Effector memory CD4-positive, alpha-beta T cell (primary cell): ENCODE measurements at places on chromosomes 4 and X.

GRCh38 chrX:72003811-72004750 lies 93.4 kb downstream of the NHSL2 start:
- no peak for DNase-seq

DNA sequence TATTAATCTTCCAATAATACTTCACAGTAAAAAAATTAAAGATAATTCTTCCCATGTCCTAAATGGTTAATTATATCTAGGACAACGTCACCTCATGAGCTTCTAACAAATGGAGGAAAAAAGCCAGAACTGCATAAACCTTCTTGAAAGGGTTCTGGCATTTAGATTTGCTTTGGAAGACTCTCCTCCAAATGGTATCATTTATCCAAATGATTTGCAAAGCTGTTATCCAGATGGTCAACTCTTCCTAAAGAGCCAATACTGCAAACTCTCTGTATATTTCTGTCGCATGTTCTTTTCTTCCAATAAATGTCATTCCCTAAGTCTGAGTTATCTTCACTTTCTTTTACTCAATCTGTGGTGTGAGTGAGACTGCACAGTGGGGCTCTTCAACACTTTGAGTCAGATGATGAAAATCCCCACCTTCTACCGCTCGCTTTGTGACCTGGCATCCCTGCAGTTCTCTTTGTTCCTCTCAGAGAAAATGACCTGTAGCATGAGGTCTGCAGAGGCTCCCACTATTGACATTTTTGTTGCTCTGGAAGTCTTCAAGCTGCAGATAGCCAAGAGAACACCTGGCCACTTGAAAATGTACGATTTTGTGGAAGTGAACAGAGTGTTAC lies 52.9 kb downstream of the TMEM150C start:
- no peak for DNase-seq

DNA sequence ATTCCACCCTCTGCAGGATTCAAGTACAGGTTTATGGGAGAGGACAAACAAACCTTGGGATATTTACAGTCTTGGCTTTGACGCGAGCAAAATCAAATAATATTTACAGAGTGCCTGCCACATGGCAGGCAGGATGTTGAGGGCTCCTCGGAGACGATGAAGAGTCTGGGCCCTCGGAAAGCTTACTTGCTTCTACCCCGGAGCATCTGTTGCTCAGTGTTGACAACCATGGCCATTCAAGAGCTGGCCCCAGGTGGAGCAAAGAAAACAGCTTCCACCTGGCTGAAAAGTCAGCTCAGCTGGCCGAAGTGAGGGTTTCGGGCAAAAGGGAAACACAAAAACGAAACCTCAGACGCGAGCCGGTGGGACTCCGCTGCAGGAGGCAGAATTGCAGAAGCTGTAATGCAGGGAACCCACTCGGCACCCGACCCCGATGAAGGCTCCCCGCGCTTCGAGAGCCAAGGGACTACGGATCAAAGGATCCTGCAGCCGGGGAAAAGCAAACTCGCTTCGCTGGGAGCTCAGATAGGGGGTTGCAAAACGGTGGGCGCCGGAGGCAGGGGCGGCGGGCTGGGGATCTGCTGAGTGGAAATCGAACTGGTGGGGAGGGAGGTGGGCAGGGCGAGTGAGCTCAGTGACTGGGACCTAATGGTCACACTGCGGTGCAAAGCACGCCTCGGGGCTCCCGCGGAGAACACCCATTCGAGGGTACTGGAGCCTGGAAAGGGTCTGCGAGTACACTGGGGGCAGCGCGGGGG lies 805 bp downstream of the ATP8A1 start:
- DNase-seq = peak; percentile 4

DNA sequence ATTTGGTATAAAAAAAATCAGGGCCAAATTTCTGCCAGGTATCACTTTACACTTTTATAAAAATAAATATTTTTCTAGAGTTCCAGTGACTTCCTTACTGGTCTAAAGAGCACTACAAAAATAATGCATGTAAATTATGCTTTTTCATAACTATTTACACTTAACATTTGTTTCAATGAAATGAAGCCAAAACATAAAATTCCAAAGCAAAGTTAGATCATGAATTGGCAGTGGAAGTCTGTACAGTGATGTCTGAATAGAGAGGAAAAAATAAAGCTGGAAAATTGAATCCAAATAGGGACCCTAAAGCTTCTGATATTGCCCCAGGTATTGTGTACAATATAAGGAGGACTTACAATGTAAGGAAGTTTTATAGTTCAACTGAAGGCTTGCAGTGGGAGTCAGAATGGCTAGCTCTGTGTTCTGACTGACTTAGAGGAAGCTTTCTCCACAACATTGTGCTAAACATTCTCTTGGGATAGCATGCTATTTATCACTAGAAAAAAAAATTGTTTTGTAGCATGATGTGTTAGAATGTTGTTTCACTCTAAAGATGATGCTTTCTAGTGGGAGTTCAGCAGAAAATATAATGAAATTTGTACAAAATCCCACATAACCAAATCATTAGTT lies 288.2 kb upstream of the UGT8 start:
- DNase-seq = no peak

DNA sequence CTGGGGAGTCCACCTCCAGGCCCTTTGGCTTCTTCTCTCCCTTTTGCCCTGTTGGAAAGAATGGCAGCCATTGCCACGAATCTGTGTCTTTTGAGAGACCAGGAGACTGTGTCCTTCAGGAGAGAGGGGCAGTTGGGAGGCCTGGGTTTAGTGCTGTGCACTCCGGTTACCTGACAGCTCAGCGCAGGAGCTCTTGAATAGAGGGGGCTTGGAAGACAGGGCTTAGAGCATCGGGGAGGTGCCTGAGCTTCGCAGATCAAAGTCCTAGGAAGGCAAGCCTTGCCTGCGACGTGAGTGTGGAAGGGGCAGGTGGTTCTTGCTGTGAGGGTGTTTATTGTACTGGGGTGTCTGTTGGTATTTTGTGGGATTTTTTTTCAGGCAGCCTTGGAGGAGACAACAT lies 41.9 kb upstream of the TADA2B start:
- DNase-seq = no peak

DNA sequence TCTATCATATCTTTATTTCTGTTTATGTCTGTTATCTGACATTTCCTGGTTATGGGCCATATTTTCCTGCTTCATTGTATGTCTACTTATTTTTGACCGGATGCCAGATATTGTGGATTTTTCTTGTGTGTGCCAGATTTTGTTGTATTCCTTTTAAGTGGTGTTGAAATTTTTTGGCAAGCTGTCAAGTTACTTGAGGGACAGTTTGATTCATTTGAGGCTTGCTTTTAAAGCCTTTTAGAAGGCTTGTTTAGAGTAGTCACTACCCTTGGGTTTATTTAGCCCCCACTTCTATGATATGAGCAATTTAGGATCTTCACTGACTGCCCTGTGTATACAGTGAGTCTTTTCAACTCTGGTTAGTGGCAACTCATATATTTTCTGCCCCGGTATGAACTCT lies 29.2 kb upstream of the NPY2R start:
- DNase-seq = no peak

GRCh38 chr4:96093057-96093456 lies 253.2 kb downstream of the PDHA2 start:
- no peak for DNase-seq

DNA sequence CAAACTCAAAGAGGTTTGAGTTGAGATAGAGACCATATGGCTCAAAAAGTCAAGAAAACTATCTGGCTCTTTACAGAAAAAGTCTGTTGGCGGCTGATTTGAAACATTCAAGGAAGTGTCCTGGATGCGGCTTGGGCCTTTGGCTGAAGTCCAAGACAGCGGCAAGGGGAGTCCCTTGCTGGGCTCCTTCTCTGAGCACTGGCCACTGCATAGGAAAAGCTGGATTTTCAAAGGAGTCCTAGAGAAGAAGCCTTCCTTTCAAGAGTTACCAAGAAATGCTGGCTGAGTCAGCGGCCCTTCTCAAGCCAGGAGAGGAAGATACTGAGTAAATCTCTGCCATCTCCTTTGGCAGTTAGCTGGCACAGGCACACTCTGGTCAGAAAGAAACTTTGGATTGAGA lies 12.1 kb downstream of the APLN start:
- no peak for DNase-seq

DNA sequence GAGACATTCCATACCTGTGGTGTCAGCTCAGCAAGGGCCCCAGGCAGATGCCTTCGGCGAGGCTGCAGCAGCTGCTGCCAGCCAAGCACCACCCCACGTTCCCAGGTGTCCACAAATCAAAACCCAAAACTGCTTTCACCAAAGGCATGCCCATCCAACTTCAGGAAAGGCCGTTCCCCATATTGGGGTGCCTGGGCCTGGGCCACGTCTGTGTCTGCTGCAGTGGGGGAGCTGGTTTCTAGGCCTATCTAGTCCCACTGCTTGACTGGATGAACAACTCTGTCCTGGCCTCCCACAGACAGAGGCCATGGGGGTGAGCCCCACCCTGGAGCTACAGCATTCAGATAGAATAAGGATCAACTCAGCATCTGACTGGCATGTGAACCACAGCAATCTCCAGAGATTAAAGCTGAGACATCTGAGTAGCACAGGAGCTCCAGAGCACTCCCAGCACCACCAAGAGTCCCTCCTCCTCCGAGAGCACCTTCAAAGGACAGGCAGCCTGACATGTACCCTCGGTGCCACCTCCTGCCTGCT lies 37.0 kb downstream of the NAT8L start:
- DNase-seq = no peak

- DNase-seq = no peak
These were observed 459.6 kb upstream of the ATOH1 start for GRCh38 chr4:93368968-93369367.

DNA sequence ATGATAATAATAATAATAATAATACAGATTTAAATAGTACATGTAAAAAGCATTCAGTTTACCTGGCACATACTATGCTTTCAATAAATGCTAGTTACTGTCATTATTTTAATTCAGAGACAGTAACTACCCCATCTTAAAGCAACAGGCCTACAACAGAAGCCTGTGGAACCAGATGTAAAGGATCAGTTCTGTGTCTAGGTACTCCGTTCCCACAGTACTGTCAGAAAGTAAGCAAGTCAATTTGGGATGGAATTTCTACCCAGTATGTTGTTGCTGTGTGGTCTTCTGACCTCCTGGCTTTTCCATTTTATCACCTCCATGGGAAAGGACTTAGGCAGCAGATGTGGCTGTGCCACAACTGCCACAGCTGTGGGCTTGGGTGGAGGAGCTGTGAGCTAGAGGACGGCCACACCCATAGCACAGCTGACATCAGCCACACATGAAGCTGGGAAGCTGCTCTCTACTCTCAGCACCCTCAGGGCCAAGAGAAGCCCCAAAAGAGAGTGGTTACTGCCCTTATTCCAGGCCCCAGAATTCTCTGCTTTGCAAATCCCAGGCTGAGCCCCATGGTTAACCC lies 102.8 kb downstream of the CBR4 start:
- DNase-seq = no peak

DNA sequence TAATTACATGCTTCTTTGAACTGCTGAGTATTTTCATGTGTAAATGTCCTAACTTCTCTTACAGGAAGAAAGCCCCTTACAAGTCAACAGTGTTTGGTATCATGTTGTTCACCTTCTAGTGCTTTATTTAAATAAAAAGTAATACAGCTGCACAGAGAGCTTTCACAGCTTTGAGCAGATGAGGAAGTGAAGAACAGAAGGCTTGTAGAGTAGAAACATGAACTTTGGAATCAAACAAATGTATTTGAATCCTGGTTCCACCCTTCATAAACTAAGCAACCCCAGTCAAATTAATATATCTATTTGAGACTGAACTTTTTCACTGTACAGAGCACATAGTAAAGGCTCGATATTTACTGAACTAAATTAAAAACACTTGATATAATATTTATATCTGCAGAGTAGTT lies 120.5 kb downstream of the CAMK2D start:
- no peak for DNase-seq

DNA sequence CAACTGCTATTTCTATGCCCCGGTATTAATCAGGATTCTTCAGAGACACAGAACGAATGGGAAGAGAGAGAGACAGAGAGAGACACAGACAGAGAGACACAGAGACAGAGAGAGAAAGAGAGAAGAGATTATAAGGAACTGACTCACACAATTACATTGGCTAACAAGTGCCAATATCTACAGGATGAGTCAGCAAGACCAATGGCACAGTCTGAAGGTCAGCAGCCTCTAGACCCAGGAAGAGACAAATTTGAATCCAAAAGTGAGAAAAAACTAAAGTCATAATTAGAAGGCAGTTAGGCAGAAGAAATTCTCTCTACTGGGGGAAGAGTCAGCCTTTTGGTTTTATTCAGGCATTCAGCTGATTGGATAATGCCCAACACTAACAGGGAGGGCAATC lies 187.3 kb downstream of the MAB21L2 start:
- DNase-seq = no peak

DNA sequence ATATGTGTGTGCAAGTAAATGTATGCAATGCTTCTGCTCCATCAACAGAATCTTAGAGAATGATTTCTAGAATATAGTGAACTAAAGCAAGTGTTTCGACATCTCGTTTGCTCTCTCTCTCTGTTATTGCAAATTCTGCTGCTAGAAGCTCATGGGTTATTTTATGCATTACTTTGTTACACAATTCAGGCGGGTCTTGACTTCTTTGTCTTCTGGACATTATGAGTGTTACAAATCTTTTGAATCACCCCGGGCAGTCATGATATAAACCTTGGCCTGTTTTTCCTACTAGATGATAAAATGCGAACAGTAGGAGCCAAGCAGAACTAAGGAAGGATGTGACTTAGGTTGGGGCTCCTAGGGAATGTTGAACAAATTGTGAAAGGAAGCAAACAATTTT lies 166.4 kb upstream of the SFRP2 start:
- no peak for DNase-seq

DNA sequence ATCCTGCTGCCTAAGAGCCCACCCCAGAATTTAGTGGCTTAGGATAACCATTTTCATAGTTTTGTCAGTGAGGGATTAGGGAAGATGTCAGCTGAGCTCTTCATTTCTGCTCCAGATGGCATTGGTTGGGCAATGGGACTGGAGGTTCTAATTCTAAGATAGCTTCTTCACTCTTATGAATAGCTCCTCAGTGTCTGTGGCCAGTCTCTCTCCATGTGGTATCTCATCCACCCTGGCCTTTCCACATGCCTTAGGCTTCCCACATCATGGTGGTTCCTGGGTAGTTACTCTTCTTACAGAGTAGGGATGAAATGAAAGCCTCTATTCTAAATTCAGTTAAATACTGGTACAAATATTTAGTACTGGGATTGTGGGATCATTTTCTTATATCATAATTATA lies 31.3 kb downstream of the REPS2 start:
- DNase-seq = no peak

GRCh38 chr4:161252520-161253141 lies 911.2 kb downstream of the FSTL5 start:
- DNase-seq = no peak

- DNase-seq = no peak
These were observed 782.5 kb downstream of the FAT4 start for GRCh38 chr4:126097155-126097799.

- no peak for DNase-seq
These were observed 18.5 kb downstream of the TENM3 start for GRCh38 chr4:182261651-182262223.

- DNase-seq = no peak
These were observed 319.1 kb downstream of the PCDH19 start for GRCh38 chrX:100090931-100091330.

GRCh38 chr4:161577579-161578301 lies 586.1 kb downstream of the FSTL5 start:
- DNase-seq = no peak
